ENCODE measurements at places on chromosomes 5 and 9.

DNA sequence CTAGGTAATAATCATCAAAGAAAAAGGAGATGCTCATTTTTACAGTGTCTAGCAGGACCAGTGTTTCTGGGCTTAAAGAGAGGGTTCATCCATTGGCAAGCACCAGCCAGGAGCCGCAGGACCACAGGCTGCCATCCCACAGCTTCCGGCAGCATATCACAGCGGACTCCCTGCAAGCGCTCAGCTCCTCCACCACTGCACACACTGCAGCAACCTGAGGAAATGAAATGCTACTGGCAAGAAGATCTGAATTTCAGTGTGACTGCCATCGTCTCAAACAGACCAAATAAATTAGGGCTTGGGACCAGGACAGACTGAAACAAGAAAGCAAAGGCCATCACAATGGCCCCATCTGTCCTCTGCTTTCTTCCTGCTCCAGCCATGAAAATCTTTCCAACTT lies 114.2 kb downstream of the TTC39B start:
- no peak for DNase-seq

DNA sequence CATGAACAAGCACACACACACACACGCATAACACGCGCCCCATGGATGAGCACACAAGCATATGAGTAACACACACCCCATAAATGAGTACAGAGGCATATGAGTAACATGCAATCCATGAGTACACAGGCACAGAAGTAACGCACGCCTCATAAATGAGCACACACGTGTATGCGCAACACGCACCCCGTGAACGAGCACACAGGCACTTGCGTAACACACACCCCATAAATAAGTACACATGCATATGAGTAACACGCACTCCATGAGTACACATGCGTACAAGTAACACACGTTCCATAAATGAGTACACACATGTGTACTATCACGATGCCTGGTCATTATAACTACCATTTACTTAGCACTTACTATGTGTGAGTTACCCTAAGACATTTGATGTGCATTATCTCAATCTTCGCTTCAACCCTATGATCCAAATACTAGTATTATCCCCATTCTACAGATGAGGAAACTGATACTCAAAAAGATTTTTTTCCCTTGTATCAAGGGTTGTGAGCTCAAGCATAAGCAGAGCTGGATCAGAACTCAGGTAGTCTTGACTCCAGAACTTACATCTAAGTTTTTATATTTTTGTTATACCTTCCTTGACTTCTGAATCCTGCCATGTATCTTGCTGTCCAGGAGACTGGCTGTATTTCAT lies 7.7 kb downstream of the MED27 start:
- no peak for DNase-seq

DNA sequence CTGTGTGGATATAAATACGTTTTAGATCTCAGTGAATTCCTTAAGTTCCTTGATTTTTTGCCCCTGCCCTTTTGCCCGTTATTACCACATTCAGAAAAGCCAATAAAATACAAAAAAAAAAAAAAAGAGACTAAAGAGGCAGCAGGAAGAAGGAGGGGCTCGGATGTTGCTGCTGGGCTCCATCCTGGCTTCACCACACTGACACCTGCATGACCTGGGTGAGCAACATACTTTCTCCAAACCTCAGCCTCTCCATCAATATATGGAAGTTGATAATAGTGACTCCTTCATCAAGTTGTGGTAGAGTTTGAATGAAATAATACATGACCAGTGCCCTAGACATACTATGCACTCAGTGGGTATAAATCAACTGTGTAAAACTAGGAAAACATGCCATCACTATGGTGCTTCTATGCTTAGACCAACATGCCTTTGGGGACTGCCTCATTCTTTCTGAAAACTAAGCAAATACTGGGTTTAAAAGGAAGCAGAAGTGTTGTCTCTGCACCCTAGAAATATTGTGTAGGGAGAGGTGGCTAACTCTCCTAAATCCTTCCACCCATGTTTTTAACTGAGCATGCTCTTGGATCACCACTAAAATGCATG lies 243.0 kb downstream of the PIK3R1 start:
- no peak for DNase-seq

DNA sequence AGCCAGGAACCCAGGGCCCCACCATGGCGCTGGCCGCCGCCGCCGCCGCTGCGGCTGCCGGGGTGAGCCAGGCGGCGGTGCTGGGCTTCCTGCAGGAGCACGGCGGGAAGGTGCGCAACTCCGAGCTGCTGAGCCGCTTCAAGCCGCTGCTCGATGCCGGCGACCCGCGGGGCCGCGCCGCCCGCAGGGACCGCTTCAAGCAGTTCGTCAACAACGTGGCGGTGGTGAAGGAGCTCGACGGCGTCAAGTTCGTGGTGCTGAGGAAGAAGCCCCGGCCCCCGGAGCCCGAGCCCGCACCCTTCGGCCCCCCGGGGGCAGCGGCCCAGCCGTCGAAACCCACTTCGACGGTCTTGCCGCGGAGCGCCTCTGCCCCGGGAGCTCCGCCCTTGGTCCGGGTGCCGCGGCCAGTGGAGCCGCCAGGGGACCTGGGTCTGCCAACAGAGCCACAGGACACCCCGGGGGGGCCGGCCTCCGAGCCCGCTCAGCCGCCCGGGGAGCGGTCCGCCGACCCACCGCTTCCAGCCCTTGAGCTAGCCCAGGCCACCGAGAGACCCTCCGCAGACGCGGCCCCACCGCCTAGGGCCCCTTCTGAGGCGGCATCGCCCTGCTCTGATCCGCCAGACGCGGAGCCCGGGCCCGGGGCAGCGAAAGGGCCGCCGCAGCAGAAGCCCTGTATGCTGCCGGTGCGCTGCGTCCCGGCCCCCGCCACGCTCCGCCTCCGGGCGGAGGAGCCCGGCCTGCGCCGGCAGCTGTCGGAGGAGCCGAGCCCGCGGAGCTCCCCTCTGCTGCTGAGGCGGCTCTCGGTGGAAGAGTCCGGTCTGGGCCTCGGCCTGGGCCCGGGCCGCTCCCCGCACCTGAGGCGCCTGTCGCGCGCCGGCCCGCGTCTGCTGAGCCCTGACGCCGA lies 749 bp downstream of the SOWAHA start:
- DNase-seq: no peak

DNA sequence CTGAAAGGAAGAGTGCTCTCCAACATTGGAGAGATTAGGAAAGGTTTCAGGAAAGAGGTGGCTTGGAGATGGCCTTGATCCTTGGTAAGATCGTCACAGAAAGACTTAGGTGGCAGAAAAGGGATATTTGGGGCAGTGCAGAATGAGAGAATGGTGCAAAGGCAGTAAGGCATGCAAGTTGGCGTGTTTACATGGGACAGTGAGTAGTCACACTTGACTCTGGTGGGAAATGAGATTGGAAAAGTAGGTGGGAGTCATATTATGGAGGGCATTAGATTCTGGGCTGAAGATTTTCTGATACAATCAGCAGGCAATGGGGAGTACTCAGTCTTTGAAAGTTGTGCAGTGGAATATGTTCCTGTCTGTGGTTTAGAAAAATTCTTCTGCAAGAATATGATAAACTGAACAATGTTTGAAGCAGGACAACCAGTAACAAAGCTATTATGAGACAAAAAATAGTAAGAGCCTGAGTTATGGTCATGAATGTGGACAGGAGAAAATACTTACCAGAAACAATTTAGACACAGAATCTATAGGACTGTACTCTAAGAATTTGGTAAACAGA lies 76.2 kb upstream of the ANKRD55 start:
- DNase-seq: no peak

DNA sequence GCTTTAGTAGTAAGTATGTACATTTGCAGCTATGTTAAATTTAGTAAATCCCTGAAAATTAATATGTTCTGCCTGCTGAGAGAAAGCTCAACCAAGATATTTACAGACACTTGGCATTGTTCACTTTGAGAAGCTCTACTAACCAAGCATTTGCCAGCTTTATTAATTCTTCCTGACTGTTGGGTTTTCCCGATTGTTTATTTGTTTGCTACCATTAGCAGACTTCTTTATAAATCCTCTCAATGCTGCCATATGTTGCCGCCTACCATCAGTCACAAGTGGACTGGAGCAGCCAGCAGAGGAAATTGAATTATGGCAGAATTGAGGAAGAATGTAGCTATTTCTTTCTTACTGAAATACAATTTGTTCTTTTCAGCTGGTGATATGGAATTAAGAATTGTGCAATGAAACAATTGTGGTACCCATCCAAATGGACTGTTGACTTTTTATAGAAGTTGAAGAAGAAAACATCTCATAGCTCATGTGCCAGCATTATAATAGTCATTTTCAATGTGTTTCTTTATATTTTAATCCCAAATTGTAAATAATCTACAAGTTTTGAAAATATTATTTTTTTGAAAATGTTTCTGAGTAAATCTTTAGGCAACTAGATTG lies 588.7 kb upstream of the CDH6 start:
- no peak for DNase-seq

GRCh38 chr9:129198319-129199043 lies 20.4 kb upstream of the IER5L start:
- no peak for DNase-seq

- DNase-seq: no peak
Observed at GRCh38 chr9:79565245-79565644, 6.5 kb upstream of the TLE4 start.

DNA sequence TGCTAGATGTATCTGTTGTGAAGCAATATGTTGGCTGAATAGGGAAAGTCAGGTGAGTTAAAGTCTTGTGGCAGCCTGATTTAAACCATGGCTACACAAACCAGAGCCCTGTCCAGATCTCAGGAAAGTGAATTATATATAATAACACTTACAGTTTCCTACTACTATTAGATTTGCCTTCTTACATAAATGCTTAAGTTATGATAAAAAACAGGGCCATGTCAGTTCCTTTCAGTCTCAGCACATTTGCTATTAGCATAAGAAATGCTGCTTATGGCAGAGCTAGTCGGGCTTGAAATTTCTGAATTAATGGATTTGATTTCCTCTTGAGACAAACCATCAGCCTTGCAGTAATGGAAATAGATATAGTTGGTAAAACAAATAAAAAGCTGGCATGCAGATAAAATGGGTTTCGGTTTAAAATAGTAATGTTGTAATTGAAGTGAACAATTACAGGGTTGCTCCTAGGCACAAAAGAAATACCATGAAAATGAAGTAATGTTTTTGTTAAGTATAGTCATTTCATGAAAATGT lies 664.2 kb upstream of the ZNF608 start:
- no peak for DNase-seq

DNA sequence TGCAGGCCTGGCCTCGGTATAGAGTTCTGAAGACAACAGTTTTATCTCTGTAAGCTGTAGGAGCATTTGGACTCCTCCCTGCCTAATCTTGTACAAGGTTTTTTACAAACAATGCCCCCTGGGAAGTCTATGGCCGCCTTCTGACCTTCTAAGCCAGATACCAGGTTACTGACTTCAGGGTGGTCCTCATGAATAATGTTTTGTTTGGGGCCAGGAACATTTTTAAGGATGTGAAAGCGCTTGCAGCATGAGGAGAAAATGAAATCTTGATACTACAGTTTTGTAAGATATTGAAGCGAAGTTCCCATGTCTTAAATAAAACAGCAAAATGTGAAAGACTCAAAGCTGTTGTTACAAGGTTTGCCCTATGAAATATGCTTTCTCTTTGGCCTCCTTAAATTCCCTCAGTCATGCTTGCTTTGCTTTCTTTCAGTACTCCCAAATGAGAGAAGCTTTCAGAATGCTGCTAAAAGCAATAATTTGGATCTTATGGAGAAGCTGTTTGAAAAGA lies 5.2 kb downstream of the ANKDD1B start:
- DNase-seq: no peak

DNA sequence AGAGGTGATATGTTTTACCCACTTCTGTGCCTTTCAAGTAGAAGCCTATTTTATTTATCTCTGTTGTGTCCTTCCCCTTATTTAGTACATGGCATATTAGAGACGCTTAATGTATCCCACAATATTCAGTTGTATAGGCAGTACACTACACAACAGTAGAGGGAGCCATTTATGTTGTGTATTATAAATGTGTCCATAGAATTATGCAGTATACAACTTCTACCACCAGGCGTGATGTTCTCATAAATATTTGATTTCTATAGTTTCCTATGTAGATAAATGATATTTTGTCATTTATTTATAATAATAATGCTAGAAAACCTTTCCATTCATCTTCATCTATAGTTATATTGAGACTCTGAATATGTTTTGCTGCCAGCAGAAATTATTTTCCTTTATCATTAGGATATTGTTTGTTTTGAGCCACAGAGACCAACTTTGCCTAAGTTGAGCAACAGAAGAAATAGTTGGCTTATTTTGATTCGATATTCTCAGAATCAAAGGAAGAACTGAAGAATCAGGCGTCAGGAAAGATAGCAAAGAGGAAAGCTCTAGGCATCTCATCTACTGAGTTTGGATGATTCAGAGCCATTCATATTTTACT lies 81.7 kb downstream of the ADAMTS19 start:
- no peak for DNase-seq

- DNase-seq: no peak
Observed at GRCh38 chr9:84597131-84597530, 72.4 kb upstream of the NTRK2 start.

- no peak for DNase-seq
Observed at GRCh38 chr5:34924462-34924765, 4.9 kb upstream of the DNAJC21 start.

GRCh38 chr5:131393498-131393968 lies 129.7 kb downstream of the CDC42SE2 start:
- DNase-seq: no peak

- DNase-seq: no peak
Observed at GRCh38 chr5:140608722-140609121, 24.3 kb downstream of the CD14 start.

Data from stimulated activated CD4-positive, alpha-beta T cell treated with anti-CD3 and anti-CD28 coated beads, Interleukin-1b, Interleukin-23, amount 100 ng/mL, for 1 hour (primary cell).